ENCODE measurements at places on chromosomes 1 and 21.

GRCh38 chr1:11731691-11732283 is 4.1 kb upstream of the AGTRAP start:
- no peak for DNase-seq

DNA sequence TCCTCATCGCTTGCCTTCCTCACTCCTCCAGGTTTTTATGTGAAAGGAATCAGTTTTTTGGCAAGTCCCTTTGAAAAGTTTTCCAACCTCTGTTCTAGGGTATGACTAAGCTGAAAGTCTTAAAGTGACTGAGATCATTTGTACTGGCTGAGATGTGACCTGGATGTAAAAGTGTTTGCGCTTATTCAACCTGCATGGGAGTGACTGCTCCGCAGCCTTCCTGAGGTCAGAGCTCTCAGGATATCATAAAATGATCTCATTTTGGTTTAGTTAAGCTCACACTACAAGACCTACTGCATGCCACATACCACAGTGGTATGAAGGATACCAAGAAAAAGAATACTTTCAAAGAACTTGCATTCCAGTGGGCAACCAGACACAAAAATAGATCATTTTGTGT is 29.8 kb upstream of the TADA1 start:
- DNase-seq = no peak

DNA sequence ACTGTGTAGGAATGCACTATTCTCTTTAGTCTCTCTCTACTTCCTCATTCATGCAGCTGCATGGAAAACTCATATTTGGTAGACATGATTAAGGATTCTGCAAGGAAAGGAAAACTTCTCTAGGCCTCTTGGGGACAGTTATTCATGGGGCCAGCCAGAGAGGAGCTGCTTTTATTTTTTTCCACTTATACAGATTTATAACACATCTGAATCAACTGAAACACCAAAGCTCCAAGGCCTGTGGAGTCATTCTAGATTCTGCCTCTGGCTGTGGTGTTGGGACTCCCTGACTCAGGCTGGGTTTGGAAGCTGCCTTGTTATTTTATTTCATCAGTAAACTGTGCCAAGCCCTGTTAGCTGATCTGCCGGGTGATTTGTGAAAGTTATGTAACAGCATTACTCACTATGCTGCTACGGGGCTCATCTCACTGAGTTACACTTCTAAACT is 83.9 kb upstream of the EDEM3 start:
- no peak for DNase-seq

GRCh38 chr1:13947658-13948057 is 247.7 kb downstream of the PRDM2 start:
- no peak for DNase-seq

DNA sequence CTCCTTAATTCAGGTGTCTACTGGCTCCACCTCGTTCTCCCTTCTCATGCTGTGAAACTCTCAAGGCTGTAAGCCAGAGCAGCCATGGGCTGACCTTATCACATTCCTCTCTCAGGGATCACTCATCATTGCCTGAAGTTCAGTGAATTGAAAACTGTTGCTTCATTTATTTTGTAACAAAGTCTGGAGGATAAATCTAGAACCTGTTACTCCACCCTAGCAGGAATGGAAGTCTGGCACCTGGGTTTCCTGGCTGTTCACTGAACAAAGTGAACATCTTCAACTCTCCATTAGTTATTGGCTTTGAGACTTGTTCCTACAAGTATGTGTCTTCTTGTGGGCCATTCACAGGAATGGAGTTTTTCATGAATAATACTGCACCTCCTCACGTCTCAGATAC is 584.1 kb downstream of the PTPRU start:
- no peak for DNase-seq

DNA sequence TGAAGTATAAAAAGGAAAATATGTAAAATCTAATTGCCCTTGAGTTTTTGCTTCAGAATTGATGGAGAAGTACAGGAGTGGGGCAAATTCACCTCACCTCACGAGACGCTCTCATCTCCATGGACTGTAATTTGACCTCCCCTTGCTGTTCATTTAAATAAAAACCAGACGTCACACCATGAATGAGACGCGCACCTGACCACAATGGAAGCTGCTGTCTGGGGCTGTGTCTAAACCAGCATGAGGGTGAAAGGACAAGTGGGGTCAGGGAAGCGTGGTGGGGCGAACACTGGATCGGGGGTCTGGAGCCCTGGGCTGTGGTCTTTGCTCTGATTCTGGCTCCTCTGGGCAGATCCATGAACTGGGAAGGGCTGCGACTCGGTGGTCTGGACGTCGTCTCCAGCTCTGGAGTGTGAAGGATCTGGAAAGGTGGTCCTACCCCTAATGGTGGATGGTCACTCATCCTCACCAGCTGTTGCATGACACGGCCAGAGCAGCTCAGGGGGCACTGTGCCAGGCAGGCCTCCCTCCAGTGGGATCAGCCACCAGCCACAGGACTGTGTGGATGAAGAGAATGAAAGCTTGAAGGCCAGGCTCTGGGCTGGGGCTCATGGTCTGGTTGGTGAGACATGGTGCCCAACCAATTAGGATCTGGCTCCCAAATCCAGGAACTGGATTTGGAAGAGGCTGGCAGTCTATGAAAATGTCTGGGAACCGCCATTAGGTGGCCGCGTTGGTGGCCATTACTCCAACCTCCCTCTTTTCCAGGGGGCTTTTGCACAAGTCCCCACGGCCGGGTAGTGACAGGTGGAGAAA is 728.6 kb downstream of the PTPRU start:
- no peak for DNase-seq

DNA sequence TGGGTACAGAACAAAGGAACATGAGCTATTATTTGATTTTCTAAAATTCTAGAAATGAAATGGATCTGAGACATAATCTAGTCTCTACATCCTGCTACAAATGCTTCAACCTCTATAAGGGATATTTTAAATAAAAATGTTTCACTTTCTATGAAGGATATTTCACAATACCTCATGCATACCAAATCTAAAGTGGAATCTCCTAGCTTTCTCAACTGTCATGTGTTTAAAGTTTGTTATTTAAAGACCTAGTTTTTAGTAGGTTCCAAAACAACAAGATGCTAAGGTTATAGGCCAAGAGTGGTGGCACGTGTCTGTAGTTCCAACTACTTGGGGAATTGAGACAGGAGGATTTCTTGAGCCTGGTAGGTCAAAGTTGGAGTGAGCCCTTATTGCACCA is 47.6 kb downstream of the KDM5B start:
- DNase-seq = no peak

GRCh38 chr1:54012008-54012325 is 6.0 kb downstream of the LDLRAD1 start:
- DNase-seq = no peak

GRCh38 chr1:25447547-25447946 is 16.9 kb downstream of the MACO1 start:
- DNase-seq = no peak

GRCh38 chr1:66478116-66478515 is 55.8 kb upstream of the SGIP1 start:
- DNase-seq = no peak

- DNase-seq = no peak
Observed at GRCh38 chr1:240829487-240829886, 217.5 kb upstream of the GREM2 start.

- DNase-seq = no peak
Observed at GRCh38 chr1:82604524-82604923, 803.8 kb downstream of the ADGRL2 start.

- no peak for DNase-seq
Observed at GRCh38 chr1:169287280-169287679, 80.3 kb downstream of the NME7 start.

- DNase-seq = no peak
Observed at GRCh38 chr1:57901208-57901919, 477.5 kb upstream of the DAB1 start.

GRCh38 chr1:222970711-222971110 is 155.9 kb downstream of the DISP1 start:
- no peak for DNase-seq

- DNase-seq = no peak
Observed at GRCh38 chr1:159146980-159147379, 24.4 kb upstream of the CADM3 start.

GRCh38 chr1:110617589-110617988 is 11.4 kb upstream of the KCNA2 start:
- no peak for DNase-seq
